ENCODE measurements at places on chromosomes 7 and 10.

DNA sequence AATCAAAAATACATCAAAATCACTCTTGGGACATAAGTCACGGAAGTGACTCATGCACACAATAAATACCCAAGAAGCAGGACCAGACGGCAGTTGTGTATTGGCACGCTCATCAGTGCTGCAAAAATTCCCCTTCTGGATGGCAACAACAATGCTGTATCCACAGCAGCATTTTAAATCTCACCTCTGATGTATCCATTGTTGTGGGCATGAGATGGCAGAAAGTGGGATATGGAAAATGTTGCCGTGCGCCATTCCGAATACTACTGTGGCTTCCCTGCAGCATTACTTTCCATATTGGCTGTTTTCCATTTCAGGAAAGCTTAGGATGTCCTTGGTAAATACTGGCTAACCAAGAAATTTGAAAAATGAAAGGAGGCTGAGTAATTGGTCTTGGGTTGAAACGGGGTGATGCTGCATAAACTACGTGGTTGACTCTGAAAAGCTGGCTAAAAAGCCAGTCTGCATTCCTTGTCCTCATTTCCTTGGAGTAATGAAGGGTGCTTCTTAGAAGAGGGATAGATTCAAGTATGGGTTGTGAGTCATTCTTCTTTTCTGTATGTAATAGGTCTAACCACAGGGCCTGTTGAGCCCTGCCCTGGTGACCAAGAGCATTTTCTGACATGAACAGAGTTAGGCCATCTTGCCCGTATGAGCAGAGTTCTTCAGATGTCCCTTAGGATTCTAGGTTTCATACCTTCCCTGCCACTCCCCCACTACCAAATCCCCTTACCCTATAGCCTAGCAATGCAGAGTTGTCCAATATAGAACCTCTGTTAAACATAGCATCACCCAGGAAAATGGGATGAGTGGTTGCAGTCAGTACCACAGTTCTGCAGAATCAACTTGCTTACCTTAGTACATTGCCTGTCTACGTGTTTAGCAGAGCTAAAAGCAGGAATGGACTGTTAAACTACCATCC, 36.3 kb upstream of the TOMM7 start:
- no peak for DNase-seq

DNA sequence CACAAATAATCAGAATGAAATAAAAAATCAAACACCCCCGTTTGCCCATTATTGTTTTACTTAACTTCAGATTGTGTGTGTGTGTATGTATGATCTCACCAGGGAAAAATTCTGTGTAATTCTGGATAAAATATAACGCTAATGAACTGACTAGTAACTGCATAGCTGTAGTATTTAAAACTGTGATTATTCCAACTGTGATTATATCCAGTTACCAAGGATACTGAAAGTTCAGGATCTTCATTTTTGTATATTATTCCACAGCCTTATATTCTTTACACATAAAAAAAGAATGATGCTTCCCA, 2.9 kb downstream of the TWIST1 start:
- DNase-seq: no peak

DNA sequence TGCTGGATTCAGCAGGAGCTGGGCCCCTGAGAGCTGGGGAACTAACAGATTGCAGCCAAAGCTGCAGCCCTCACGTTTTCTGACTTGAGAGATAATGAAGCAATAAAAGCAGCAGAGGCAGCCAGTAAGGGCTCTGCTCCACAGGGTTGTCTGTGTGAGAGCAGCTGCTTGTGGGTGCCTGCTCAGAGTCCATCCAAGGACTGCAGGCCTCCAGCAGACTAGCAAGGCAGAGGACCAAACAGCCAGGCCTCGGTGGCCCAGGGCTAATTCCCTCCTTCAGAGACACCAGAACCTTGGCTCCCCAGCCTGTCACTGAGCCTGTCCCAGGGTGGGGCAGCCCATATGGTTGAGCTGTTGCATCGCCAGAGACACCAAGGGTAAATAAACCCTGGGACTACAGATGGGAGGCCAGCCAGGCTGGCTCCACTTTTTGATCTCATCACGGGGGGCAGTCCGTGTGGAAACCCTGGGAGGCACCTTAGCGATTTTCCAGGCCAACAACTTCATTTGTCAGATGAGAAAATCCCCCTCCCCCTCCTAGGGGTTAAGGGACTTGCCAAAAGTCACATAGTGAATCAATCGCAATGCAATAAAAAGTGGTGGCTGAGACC, 229.2 kb downstream of the WDR11 start:
- no peak for DNase-seq

DNA sequence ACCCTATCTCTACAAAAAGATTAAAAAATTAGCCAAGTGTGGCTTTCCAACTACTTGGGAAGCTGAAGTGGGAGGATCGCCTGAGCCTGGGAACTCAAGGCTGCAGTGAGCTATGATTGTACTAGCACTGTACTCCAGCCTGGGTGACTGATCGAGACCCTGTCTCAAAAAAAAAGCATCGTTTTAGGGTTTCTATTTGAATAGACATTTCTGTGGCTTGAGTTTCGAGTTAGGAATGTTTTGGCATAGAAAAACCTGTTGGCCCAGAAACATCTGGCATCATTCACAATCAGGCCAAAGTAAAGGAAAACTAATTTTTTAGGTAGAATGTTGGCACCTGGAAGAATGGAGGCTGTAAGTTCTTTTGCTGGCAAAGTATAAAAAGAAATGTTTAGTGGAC, 72.4 kb downstream of the AUTS2 start:
- DNase-seq: no peak

DNA sequence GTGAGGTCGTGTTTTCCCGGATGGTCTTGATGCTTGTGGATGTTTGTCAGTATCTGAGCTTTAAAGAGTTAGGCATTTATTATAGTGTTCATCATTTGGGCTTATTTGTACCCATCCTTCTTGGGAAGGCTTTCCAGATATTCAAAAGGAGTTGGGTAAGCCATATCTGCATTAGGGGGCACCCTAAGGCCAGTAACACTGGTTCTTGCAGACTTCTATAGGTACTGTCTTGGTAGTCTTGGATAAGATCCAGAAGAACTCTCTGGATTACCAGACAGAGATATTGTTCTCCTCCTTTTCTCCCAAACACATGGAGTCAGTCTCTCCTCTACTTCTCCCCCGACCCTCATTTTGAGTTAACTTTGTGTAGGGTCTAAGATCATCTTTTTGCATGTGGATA, 92.8 kb downstream of the SDK1 start:
- DNase-seq: no peak

DNA sequence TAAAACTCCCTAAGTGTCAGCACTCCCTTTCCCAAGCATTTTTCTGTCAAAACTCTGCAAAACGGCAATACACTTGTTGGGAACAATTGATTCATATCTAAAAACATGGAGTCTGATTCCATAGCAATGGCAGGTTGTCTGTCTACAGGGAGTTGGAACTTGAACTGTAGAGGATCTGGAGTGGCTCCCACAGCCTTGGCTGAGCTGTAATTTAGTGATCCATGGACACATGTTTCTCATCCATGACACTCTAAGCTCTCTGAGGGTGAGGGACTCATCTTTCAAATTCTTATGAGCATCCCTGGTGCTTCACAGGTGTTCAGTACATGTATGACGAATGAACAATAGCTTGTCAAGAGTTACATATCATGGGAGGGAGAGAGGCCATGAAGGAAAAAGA, 466.1 kb downstream of the GRID1 start:
- DNase-seq: no peak

DNA sequence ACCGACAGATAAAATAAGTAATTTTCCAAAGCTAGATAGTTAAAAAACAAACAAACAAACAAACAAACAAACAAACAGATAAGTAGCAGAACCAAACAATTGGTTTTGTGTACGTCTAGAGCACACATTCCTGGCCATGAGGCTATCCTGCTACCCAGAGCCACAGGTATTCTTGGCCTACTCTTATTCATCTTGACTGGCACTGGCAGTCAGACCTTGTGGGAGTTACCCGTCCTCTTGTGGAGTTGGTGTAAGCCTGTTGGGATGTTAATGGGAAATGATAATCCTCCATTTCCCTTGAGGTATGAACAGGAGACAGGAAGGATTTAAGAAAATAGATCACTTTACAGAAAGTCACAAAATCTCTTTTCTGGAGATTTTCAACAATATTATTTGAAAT, 142.4 kb upstream of the MEOX2 start:
- DNase-seq: no peak

DNA sequence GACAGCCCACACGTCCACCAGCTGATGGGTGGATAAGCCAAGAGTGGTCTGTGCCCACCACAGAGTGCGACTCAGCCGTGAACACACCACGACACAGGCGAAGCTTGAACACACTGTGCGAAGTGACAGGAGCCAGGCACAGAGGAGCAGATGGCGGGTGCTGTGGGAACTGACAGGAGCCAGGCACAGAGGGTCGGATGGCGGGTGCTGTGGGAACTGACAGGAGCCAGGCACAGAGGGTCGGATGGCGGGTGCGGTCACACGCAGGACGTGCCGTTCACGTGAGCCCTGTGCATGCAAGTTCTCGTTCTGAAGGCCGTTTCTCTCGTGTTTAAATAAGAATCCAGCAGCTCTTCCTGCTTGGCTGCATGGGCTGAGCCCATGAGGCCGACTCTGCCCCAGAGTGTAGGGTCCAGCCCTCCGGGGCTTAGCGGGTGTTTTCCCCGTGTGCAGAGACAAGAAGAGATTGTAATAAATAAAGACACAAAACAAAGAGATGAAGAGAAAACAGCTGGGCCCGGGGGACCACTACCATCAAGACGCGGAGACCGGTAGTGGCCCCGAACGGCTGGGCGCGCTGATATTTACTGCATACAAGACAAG, 5.9 kb upstream of the ADAP1 start:
- DNase-seq: no peak

DNA sequence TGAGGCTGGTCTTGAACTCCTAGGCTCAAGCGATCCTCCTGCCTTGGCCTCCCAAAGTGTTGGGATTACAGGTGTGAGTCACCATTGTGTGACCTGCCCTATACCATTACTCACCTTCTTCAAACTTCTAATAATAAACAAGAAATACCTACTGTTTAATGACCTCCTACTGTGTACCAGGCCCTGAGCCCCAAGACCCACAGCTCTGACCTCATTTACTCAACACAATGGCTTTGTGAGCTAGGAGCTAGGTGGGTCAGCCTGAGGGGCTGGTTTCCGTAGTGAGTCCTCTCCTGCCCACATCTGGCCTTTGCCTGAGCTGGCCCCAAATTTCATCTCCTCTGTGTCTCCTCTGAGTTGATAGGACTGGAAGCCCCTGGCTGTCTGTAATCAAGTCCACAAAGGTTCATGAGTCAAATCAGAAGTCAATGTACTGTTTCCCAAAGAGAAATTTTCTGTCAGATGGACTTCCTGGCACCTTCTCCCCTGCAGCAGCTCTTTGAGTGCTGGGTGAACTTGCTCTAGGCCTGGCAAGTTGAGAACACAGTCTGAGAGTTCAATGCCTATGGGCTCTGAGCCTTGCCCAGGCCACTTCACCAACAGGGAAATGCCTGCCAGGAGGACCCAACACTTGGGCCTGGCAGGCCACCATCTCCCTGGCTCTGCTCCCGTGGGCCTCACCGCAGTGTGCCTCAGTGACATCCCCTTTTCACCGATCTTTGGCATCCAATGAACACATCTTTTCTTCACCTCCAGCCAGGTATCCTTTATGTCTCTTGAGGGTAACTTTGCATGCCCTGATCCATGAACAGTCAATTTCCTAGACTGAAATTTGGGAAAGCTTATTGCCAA, 24.0 kb downstream of the NEURL1 start:
- no peak for DNase-seq

Measured in iPS DF 19.7 (cell line).